HCT116 (cell line): ENCODE measurements at places on chromosomes 16 and 17.

DNA sequence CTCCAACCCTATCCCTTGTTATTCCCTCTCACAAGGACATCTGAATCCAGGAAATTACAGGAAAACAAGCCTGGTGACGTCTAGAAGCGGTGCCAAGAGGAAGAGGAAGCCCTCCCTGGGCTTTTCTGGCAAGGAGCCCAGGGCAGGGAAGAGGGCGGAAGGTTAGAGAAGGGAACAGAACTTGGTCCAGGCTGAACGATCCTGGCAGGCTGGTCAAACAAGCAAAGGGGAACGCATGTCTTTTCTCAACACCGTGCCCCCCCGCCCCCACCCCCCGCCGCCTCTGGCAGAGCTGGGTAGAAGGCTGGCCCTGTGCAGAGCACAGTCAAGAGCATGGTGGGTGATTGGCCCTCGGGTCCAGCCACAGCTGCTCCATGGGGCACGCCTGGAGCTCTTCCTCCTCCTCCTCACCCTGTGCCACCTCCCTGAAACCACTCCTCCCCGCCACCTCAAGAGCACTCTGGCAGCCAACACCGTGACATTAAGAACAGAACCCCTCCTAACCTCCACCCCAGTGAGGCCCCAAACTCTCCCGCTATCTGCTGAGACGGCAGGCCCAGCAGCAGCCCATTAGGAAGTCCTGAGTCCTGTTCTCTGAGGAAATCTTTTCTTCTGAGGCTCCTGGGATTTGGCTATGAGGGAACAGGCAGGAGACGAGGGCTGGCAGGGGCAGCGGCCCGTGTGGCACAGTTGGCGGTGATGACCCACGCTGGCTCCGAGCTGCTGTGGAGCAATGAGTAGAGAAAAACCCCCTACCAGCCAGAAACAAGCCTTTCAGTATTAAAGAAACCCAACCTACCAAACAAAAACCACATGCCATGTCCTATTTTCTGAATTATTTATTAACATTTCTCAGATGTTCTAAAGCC is 7.3 kb downstream of the C16orf86 start:
- no peak for DNase-seq

DNA sequence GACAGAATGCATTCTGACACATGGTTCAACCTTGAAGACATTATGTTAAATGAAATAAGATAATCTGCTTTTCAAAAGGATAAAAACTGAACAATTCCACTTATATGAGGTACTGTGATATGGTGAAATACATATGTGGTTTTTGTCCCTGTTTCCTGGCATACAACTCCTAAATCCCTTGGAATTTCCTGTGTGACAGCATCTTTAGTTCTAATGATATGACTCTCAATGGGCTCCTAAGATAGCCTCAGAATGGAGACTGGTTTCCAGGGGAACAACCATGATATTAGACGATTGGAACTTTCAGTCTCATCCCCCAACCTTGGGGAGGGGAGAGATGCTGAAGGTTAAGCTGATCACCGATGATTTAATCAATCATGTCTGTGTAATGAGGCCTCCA is 37.7 kb upstream of the PHLPP2 start:
- no peak for DNase-seq

GRCh38 chr17:28612936-28613872 is 781 bp downstream of the RSKR start:
- DNase-seq: no peak

- no peak for DNase-seq
These were observed 21.4 kb upstream of the SLC38A8 start for GRCh38 chr16:84063980-84064379.

- no peak for DNase-seq
These were observed 9.4 kb upstream of the NPTX1 start for GRCh38 chr17:80485846-80486245.

DNA sequence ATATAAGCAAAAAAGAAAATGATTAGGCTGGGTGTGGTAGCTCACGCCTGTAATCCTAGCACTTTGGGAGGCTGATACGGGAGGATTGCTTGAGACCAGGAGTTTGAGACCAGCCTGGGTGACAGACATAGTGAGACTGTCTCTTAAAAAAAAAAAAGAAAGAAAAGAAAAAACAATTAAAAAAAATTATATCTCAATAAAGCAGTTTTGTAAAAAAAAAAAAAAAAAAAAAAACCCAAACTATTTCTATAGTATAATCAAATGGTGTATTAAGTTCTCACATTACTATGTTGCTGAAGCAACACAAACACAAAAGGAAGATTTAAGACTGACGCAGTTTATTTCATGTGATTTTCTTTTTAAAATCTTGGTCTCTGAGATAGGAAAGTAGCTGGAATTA is 140.5 kb downstream of the TRIM37 start:
- no peak for DNase-seq

DNA sequence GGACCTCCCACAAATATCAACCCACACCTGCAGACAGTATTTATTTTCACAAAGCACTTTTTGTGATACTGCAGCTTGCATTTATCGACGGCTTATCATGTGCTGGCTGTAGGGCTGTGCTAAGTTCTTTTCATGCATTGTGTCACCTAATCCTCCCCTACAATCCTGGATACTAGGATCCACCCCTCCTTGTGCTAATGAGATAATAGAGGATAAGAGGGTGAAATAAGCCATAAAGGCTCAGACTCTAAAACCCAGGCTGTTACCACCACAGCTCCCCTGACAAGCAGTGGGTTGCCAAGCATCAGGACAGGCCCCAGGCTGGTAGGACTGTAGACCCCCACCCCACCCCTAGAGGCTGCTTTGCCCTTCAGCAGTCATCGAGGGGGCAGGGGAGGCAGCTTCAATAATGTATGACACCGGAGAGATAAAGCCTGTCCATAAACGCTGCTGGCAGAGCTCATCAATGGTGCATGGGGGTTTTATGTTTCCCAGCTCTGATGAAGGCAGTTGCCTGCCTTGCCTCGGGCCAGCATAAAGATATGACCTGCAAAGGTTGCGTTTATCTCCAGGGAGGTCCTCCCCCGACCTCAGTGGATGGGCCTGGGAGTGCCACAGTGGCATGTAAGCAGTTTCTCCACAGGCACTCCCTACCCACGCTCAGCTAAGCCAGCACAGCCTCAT is 73.9 kb upstream of the C16orf82 start:
- no peak for DNase-seq

DNA sequence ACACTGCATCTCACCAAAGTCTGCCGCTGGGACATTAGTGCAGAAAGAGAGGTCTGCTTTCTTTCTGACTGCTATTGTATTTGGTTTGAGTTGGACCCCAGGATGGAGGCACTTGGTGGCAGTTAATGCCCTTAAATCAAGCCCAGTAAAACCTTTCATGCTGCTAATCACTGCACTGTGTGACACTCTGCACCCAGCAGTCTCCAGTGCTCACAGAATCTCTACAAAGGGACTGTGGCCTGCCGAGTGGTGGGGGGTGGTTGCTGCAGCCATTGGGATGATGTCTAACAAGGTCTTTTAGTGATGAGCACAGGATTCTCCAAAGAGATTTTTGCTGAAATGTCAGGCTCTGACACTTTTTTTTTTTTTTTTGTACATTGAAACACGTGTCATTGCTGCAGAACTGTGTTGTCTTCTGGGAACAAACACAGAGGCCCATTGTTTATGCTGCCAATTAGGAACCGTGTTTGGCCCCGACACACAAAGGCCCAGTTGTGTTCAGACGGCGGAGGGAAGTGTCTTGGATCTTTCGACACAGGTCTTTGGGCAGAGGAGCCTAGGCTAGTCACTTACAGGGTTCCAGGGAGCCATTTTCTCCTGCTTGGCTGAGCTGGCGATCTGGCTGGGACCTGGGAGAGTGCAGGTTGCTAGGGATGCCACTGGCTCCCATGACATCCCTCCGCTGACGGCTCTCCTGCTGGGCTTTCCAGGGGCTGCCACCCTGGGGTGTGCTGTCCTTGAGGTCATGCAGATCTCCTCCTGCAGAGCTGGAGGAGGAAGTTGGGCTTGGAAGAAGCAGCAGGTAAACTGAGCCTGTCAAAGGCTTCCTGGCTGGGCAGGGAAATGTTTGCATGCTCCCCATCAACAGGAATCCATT is 16.2 kb upstream of the TNRC6C start:
- DNase-seq: no peak

DNA sequence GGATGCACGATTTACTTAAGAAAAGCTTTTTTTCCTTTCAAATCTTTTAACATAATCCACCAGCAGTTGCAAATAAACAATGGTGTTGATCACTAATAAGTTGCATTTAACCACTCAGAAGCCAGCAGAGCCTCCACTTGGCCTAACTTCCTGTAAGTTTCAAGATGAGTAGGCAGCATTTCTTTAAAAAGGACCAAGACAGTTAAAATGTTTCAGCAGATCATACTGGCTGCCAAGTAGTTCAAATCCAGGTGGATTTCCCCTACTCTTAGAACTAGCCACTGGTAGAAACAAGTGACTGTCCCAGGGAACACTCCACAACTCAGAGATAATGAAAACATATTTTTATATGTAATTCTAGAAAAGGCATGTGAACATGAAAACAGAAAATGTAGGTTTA is 17.0 kb upstream of the RFFL start:
- no peak for DNase-seq

- DNase-seq: no peak
These were observed 29.6 kb upstream of the MRC2 start for GRCh38 chr17:62597920-62598319.

GRCh38 chr16:86810062-86810461 is 231.7 kb downstream of the FOXL1 start:
- DNase-seq: no peak

GRCh38 chr16:35146723-35147458 is 1687.5 kb downstream of the TP53TG3F start:
- DNase-seq: no peak

DNA sequence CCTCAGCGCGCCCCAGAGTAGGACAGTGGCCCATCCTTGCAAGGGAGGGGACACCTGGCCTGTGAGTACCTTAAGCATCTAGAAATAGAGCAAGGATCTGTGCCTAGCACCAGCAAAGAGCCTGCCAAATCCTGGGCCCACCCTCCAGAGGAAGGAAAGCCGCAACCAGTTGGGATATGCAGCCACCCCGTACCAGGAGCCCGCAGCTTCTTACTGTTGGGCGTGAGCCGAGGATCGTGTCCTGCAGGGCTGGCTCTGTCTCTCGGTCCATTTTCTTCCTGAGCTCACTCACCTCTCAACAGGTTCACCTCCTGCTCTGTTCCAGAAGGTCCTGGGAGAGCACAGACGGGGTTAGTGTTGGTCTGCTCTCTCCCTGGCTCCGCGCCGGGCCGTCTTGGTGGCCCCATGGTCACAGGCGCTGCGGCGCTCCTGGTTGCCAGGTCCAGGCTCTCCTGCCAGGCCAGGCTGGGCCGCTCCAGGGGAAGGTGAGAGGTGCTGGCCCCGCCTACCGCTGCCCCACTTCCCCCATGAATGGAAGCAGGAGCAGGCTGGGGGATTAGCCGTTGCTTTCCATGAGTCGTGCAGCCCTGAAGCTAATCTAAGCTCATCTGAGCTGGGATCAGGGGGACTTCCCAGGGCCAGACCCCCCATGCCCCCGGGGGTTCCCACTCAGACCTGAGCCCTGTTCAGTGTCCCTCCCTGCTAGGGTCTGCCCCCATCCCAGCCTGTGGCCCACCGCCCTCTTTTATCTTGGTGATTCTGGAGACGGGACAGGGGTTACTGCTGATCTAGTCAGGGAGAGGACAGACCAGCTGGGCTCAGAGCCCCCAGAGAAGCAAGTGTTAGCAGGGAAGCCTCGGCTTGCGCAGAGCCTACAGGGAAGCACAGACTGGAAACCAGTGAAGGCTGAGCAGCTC is 12.7 kb downstream of the ENDOV start:
- no peak for DNase-seq

DNA sequence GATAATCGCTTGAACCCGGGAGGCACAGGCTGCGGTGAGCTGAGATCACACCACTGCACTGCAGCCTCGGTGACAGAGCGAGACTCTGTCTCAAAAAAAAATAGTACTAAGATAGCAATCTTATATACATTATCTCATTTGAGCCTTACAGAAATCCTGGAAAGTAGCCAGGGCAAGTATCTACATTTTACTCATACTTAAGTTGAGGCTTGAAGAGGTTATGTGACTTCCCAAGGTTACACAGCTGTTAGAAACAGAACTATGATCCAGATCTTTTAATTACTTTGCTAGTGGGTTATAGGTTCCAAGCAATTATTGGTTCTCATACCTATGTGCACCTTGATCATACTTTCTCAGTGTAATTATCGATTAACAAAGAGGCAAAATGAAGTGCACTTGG is 15.4 kb downstream of the C17orf78 start:
- DNase-seq: no peak

DNA sequence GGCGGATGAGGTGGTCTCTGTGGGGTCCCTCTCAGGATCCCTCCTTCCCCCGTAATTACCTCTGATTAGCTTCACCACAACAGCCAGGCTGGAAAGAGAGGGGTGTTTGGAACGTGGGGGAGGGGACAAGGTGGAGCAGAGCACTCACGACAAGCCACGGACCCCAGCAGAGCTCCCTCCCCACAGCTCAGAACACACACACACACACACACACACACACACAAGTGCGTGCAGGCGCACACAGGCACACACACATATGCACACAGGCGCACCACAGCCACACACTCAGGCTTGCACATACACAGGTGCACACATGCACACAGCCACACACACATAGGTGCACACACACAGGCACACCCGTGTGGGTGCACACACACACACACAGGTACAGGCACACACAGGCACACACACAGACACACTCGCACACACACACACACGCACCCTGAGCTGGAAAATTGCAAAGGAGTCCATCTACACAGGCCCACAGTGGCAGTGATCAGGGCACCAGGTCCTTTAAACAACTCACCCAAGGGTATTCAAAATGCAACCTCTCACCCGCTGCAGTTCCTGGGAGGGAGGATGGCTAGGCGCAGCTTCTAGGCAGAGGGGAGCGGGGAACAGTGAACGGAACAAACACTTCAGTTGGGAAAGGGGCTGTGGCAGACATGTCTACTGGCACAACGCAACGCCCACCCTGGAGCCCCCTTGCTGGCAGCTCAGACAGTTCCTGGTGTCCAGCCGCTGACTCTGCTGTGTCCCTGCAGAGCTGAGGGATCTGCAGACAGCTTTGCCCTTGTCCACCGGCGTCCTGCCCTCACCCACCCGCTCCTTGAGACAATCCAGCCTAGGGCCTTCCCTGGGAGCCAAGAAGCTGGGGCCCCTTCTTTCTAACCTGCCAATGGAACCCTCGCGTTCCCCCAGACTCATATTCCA is 59.9 kb upstream of the DLX4 start:
- no peak for DNase-seq

- no peak for DNase-seq
These were observed 8.7 kb downstream of the GSE1 start for GRCh38 chr16:85621698-85622428.

- peak; percentile 4 for DNase-seq
These were observed 225.1 kb upstream of the CA10 start for GRCh38 chr17:52383493-52384100.

DNA sequence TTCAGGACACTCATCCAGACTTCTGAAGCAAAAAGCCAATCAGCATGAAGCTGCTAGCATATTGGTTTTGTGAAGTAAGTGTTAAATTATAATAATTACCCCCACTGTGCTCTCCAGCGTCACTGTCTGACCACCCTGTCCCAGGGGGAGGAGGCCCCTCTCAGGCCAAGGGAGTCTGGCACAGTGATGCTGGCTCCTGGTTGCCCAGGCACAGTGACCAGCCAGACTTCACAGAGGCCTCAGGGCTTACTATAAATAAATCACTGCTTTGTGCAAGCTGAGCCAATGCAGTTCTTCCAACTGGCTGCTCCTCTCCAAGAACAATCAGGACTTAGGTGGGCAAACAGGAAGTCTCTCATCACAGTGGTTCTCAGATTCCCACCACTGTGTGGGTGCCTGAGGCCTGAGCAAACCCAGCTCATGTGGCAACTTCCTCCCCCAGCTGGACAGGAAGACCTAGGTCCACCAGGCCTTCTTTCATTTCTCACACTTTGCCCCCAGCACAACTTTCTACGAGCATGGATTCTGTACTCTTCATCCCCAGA is 1.7 kb upstream of the DBNDD1 start:
- DNase-seq: no peak

- no peak for DNase-seq
These were observed 41.0 kb downstream of the MAF start for GRCh38 chr16:79559532-79559931.
